ENCODE measurements at places on chromosomes 12 and 14.

GRCh38 chr14:22231018-22231417, 358.0 kb downstream of the DAD1 start:
- no peak for DNase-seq

DNA sequence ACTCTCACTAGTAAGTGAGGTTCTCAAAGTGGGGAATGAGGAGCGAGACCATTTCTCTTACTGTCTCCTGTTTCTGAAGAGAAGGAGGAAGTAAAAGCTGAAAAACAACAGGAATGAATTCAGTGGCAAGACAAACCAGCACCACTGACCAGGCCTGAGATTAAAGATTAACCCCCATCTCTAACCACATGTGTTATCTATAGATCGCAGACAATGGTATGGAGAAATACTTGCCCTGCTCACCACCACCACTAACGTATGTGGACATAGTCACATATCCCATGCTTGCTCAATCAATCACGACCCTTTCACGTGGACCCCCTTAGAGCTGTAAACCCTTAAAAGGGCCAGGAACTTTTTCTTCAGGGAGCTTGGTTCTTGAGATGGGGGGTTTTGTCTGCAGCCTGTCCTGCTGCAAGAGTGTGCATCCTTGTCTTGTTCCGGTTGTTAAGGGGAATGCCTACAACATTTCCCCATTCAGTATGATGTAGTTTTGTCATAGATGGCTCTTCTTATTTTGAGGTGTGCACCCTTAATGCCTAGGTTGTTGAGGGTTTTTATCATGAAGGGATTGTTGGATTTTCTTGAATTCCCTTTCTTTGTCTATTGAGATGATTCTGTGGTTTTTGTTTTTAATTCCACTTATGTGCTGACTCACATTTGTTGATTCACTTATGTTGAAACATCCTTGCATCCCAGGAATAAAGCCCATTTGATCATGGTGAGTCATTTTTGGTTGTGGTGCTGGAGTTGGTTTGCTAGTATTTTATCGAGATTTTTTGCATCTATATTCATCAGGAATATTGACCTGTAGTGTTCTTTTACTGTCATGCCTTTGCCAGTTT, 698.8 kb upstream of the LMO3 start:
- no peak for DNase-seq

DNA sequence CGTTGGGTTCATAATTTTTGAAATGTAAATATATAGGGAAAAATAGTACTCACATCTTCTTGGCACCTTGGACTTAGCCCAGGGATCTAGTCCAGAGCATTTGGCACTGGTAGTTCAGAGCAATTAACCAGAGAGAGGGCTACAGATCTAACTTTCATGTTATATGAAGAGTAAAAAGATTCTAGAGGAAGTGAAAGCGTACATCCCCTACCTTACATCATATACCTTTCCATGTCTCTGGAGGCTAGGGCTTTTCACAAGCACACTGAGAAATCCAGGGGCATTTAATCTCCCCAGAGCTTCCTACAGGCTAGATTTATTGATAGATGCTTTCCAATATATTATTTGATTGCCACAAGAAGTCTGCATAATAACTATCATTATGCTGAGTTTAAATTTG, 687.5 kb upstream of the FBXO33 start:
- DNase-seq: no peak

DNA sequence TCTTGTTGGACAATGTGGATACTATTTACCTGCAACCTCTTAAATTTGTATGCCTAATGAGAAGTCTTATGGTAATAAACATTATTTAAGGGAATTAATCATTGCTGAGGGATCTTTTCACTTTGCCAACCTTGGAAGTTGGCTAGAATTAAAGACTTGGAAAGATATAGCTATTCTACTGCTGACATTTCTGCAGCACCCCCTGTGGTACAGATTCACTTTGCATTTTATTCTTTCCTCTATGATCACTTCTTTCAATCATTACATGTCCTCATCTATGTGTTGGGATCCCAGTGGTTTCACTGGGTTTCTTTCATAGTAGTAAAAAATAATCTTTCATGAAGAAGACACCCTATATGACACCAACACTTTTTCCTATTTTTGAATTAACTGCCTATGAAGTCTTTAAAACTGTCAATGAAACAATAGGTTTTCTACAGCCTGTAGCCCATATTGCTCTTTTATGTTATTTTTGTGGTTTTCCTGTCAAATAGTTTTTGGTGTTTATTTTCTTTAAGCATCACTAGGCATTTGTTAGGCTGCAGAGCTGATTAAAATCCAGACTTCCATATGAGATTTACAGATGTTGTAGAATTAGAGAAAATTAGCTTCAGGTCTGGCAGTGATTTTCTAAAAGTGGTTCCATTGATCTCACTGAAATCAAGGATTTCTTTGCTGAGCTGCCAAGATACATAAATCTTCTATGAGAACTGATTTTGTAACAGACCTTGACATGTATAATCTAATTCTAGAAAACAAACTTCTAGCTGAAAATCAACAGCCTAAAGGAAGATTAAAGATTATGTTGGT, 256.1 kb downstream of the NAV3 start:
- DNase-seq: no peak

DNA sequence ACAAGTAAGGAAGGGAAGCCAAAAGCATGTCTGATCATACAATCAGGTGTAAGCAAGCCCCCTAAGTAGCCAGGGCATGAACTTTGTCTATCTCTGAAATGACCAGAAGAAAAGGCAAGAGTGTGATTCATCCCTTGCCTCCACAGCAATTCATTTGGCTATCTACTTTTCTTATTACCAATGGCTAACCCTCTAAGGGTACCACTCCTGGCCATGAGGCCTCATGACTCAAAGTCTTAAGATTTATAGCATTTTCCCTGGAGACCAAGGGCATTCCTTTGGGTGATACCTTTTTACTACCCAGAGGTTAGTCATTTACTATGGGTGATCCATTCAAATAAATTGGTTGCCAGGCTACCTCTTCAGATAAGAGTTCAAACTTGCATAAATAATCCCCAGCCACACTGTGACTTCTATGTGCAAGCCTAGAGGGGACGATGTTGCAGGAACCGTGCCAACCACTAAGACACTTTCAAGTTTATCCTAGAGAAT, 1.5 kb upstream of the LGALS3 start:
- DNase-seq: no peak

DNA sequence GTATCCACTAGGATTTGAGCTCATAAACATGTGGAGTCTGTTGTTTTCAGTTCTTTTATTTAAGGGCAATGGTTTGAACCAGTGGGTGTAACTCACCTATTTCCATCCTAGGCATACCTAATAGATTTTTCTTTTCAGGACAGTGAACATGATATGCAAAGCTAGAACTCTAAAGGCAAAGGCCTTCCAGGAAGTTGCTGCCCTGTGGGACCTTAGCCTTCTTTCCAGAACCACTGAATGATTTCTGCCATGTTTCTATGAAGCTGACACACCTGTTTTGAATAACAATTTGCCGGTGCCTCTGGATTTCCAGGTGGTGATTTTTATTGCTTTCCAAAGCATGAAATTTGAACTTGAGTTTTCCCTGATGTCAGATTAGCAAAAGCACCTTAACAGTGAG, 372.9 kb upstream of the FAR2 start:
- DNase-seq: no peak

- DNase-seq: no peak
These were observed 422.5 kb downstream of the NRXN3 start for GRCh38 chr14:78592616-78593219.

DNA sequence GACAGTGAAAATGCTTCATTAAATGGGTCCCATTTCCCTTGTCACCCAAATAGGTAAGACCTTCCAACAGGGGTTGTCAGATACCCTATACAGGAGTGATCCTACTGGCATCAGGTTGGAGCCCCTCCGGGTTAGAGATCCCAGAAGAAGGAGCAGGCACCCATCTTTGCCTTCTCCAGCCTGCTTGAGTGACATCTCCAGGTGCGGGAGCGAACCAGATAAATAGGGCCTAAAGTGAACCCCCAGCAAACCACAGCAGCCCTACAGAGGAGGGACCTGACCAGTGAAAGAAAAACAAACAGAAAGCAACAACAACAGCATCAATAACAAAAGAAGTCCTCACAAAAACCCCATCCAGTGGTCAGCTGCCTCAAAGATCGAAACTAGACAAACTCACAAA, 182.2 kb downstream of the SLC5A8 start:
- no peak for DNase-seq

- no peak for DNase-seq
These were observed 97.9 kb upstream of the SOX5 start for GRCh38 chr12:24047326-24047725.

DNA sequence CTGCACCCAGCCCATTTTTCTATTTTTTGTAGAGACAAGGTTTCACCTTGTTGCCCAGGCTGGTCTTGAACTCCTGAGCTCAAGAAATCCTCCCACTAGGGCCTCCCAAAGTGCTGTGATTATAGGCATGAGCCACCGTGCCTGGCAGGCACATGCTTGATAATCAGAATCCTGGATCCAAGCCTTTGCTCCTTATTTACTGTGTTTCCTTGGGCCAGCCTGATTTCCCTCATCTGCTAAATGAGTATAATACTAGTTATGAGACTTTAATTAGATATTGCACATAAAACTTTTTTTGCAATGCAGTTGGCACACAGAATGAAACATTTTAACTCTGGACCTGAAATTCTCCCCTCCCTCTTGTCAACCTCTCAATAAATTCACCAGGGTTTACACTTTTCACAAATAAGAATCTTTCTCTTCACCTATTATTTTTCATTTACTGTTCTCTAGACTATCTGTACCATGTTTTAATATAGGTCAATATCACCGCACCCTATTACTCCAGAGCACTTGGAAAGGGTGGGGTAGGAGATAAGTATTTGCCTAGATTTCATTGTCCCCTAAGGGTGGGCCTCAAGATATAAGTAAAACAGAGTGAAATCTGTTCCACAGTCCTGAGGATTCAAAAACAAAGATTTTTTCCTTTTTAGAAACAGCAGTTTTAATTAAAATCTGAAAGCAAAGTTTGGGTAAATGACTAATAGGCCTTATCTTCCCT, 69.2 kb upstream of the NR2C1 start:
- DNase-seq: no peak

- no peak for DNase-seq
These were observed 172.1 kb downstream of the ETV6 start for GRCh38 chr12:11821386-11822080.

DNA sequence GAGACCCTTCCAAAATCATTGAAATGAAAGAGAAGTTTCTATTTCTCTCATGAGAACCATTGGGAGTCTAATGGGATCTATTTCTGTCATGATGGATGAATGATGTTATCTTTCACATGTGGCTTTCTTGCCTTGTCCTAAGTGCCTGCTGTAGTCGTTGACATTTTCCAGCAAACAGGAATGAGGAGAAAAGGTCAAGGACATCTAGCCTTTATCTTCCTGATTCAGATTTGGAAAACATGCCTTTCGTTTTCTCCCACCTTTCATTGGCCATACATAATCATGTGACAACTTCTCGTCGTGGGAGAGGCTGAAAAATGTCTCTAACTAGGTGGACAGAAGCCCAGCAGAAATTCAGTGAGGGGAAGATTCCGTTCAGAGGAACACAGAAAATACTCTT, 94.5 kb downstream of the PCNX1 start:
- no peak for DNase-seq

- no peak for DNase-seq
These were observed 1.5 kb upstream of the HCAR1 start for GRCh38 chr12:122732170-122732569.

GRCh38 chr12:47377414-47378221, 297.9 kb upstream of the AMIGO2 start:
- no peak for DNase-seq

GRCh38 chr12:117228239-117228638, 38.0 kb upstream of the FBXO21 start:
- DNase-seq: no peak

DNA sequence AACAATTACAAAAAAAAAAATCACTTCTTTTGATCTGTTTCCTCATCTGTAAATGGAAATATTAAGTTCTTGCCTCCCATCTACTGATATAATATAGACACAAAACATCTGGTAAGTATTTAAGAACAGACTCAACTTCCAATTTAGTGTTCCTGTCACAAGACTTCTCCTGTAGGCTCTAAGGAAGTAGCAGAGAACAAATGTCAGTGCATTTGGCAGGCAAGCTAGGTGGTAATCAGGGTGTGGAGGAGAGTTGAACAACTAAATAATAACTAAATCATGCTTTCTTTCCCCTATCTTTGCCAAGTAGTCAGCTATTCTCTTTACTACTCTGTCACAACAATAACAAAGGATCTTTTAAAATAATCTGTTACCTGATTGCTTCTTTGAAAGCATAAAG, 22.1 kb downstream of the BAZ1A start:
- no peak for DNase-seq

DNA sequence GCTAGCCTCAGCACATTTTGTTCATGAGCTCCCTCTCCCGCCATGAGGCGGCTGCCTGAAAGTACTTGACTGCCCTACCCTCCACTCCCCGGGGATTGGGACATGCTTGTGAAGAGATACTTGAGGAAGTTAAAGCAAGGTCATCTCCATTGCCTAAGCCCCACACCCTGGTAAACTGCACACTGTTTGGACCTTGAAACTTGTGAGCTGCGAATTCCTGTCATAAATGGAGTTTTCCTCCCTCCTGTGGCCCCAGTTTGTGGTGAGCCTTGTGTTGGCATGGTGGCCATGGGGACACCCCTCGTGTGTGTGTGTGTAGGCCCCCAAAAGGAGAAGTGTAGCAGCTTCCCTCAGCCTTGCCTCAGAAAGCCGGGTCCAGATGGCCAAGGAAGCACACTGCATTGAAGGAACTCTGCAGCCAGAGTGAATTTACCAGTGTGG, 395.5 kb downstream of the ZFP36L1 start:
- DNase-seq: no peak

GRCh38 chr12:119652665-119653064, 15.3 kb upstream of the PRKAB1 start:
- DNase-seq: no peak

DNA sequence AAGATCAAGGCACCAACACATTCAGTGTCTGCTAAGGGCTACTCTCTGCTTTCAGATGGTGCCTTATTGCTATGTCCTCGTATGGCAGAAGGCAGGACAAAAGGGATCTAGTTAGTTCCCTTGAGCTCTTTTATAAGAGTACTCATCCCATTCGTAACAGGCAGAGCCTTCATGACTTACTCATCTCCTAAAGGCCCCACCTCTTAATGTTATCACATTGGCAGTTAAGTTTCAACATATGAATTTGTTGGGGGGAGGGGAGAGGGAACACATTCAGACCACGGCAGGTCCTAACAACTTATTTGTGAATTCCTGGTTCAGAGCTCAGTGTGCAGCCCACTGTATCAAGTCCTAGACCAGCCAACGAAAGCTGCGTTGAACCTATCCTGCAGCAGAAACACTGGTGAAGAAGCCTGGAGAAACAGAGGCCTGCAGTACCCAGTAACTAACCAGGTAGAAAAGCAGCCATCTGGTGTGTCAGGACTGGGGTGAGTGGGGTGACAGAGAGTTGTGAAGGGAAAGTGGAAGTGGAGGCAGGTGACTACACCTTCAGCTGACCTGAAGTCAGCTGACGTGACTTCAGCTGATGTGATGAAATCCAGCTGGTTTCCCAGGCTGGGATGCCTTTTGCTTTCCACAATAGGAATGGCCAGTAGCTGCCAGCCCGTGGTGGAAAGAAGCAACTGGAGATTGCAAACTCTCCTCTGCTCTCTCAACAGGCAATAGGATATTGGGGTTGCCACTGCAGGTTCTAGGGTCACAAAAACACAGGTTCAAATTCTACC, 101.6 kb upstream of the PLXNC1 start:
- DNase-seq: no peak
